ENCODE measurements at places on chromosomes 11 and 22.

DNA sequence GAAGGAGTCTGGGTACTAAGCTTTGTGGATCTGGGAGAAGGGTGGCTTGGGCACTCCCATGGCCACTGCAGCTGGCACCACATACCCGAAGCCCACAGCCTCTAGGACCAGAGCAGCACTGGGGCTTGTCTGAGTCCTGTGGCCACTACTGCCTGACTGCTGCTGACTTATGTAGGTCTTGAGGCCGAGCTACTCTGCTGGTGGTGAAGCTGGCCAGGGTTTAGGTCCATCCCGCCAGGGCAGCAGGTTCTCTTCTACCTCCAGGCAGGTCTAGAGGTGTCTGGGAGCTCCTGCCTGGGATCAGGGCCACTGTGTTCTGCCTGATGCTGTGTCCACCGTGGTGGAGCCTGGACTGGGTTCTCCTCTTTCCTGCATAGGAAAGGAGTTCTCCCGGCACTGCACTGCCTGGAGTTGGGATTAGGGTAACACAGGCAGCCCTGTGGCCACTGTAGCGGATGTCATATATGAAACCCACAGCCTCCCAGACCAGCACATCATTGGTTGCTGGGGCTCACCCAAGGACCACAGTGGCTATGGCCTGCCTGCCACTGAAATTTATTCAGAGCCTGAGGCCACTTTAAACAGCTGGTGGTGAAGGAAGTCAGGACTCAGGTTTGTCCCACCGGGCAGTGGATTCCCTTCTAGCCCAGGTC lies 109.8 kb upstream of the SERPIND1 start:
- no peak for DNase-seq

DNA sequence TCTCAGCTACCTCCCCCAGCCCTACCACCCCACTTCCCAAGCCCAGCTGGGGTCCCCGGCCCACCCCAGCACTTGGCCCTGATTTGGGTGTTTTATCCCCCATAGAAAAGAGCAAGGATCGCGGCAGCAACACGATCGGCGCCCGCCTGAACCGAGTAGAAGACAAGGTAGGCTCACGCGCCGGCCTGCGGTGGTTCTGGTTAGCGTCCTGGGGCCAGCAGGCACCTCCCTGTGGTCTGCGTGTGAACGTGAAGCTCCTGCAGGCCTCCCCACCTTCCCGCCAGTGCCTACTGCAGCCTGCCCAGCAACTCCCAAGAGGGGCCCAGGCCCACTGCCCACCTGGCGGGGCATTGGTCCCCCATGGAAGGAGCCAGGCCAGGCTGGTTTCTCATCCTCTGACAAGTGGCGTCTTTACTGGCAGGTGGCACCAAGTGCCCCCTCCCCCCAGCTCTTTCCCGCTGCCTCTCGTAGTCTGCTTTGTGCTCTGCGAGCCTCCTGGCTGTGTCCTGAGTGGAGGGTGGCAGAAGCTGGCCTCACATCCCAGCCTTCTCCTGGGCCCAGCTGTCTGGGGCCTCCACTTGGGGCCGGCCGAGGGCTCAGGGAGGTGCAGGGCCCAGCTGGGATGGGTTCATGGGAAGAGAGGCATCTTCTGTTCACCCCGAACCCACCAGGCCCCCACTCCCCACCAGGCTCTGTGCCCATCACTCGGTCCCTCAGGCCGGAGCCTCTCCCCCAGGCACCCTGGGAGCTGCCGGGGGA lies 78.3 kb upstream of the KCNQ1OT1 start:
- DNase-seq, result no peak

GRCh38 chr11:27234043-27234668 lies 128.9 kb downstream of the CCDC34 start:
- no peak for DNase-seq

- DNase-seq, result no peak
Observed at GRCh38 chr11:62001450-62002191, 34.2 kb upstream of the FTH1 start.

- DNase-seq, result no peak
Observed at GRCh38 chr11:7640816-7641215, 32.5 kb downstream of the CYB5R2 start.

GRCh38 chr11:8268530-8269400 lies 5.1 kb upstream of the LMO1 start:
- DNase-seq, result no peak

DNA sequence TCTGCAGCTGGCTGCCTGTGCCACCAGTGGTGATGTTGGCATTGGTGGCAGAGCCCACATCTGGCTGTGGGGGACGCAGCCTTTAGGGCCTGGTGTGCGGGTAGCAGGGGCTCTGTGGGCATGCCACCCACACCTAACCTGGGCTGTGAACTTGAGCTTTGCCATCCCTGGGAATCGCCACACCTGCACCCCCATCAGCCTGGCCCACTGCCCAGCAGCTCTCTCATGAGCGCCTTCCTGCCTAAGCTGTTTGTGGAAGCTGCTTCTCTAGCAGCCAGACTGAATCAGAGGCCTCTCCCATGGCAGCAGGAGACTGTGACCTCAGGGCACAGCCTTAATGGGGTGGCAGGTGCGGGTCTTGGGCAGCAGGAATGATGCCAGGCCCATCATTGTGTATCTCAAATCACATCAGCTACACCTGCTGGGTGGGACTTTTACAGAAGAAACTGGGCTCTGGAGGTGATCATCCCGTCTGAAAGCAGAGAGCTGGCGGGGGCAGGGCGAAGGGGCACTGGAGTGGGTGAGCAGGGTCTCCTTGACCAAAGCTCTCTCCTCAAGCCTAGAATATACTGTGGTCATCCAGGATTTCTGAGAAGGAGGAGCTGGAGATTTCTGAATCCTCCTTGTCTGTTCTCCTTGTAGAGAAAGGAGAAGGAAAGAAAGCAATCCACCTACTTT lies 17.8 kb upstream of the CARS1 start:
- no peak for DNase-seq

DNA sequence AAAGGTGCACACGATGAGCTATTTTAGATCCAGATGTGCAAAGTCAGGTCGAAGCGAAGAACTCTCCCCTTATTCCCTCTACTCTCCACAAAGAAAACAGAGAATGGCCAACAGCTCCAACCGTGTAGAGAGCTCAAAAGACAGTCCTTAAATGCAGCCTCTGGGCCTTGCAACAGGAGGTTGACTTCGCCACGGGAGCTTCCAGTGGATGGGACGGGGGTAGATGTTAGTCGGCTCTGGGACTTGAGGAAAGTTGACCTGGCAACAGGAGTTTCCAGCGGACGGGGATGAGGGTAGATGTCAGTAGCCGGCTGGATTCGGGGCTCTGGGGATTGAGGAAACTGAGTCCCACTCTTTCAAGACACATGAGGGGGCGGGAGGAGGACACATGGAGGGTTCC lies 450.4 kb downstream of the BRD1 start:
- no peak for DNase-seq

DNA sequence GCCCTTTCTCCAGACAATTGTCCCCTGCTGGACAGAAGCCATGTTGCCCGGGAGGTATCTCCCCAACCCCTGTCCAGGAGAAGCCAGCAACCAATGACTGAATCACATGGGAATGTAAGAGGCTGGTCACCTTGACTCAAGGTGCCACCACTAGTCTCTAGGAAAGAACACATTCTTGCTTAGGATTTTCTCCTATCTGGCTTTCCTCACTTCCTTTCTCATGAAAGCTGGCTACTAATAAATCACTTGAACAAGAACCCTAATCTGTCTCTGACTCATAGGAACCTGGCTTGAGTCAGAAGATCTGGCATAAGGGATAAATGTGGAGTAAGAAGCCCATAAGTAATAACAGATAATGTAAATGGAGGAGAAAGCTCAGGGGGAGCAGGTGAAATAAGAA lies 101.4 kb upstream of the C11orf87 start:
- no peak for DNase-seq

DNA sequence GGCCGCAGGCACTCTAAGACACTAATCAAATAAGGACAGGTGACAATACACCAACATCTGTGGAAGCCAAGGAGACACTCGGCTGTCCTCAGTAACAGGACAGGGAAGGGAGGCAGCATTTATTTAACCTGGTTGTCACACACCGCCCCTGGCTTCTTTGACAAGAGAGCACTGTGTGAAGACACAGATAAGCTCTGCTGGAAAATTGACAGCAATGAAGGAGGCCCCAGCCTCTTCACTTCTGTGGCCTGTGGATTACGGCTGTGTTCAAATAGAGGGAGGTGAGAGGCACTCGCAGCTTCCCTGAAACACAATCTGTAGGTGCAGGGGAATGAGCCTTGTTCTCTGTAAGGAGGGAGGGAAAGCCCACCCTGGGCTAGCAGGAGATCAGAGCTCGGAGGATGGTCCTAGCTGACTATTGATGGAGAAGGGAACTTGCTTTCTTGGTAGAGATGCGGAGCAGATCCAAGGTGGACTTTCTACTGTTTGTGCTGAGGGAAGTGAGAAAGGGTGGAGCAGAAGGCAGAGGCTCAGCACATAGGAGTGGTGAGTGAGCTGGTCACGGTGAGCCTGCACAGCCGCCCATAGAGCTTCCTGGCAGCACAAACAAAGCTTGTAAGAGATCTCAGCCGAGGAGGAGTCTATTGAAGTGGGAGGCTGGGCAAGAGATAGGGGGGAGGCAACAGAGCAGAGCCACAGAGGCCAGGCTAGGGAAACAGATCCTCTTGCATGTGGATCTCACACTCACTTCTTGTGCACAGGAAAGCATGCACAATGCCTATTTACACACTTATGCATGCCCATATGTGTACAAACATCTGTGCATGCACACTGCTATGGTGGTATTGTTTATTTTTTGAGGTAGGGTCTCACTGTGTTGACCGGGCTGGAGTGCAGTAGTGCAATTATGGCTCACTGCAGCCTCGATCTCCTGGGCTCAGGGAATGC lies 114.6 kb upstream of the THY1 start:
- no peak for DNase-seq

DNA sequence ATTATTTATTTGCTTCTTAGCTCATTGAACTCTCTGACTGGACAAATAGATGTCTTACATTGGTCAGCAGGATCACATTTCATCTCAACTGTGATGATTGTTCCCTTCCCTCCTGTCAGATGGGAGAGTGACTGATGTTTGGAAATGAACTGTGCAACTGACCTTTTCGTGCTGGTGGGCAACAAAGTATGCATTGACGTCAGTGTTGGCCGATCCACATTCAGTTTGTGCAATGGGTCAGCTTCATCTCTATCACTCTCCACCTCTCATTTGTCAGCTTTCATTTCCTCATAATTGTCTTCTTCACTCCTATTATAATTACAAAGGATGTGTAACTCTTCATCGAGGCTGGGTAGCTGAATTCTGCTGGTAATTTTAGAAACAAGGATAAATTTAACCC lies 71.3 kb downstream of the PPP2R1B start:
- no peak for DNase-seq

DNA sequence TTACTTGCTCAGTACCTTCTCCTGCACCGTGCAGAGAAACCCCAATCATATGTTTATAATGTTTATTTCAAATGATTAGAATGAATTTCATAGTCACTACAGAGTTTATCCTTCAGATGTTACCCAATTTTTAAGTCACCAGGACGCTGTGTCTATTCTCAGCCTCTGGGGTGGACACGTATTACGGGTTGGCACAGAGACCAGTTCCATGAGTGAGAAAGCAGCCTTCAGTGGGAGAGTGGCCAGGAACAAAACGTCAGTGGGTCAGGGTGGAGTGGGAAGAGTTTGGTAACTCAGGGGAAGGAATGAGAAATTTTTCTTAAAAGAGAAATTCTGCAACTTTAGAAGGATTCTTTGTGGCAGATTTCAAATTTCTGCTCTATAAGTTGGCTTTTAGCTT lies 77.1 kb upstream of the MTMR2 start:
- DNase-seq, result no peak

DNA sequence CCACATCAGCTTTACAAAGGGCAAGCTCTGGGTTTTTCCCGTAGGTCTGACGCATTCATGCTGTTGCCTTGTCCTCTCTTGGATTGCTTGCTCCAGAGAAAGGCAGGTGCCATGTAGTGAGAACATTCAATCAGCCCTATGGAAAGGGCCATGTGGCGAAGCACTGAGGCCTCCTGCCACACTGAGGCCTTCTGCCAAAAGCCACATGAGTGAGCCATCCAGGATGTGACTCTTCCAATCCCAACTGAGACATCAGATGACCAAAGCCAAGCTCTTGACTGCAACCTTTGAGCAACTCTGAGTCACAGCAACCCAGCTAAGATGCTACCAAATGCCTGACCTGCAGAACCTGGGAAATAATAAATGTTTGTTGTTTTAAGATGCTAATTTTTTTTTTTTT lies 9.0 kb upstream of the PANX3 start:
- no peak for DNase-seq

DNA sequence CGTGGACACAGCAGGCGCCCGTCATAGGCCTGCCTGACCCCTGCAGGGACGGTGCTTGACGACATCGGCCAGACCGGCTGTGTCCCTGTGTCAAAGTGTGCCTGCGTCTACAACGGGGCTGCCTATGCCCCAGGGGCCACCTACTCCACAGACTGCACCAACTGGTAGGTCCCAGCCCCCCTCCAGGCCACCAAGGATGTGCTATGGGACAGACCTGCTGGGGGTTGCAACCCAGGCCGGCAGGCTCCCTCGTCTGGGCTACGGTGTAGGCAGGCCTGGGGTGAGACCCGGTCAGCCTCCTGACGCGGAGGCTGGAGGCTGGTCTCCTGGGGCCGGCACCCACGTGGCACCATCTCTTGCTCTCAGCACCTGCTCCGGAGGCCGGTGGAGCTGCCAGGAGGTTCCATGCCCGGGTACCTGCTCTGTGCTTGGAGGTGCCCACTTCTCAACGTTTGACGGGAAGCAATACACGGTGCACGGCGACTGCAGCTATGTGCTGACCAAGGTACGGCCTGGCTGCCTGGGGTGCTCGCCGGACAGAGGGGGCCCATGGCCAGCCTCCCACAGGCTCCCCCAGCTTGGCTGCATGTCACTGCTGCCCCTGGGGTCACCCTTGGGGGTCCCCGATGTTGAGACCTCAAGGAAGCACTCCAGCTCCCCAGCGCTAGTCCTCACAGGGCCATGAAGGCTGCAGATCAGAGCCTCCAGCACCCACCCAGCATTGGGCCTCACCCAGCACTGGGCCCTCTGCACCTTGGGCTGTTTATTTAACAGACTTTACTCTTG lies 7.7 kb downstream of the MUC5AC start:
- no peak for DNase-seq
